Sciatic nerve (tissue), 2 donors: ENCODE measurements at places on chromosomes 6 and 20. TPM values are rescaled to one million over a fixed set of nuclear protein-coding genes. Genes with fewer than 3 reads are reported as not detected.

- DNase-seq = no peak
Observed at GRCh38 chr6:162907876-162908481, 180.2 kb downstream of the PACRG start.

- DNase-seq = no peak
Observed at GRCh38 chr20:37265152-37265551, 3.5 kb upstream of the GHRH start.

GRCh38 chr6:168992446-168993144 is 261.1 kb downstream of the THBS2 start:
- DNase-seq = no peak

- DNase-seq = no peak
Observed at GRCh38 chr6:106732376-106732940, 103.1 kb downstream of the QRSL1 start.

ADNP gene
- 57.6 TPM for total RNA-seq

ULBP3 gene
- 2.9 TPM for total RNA-seq
